ENCODE measurements at places on chromosomes 2 and 18.

- peak; percentile 20 for DNase-seq
These were observed 75.3 kb upstream of the STPG4 start for GRCh38 chr2:47230418-47230817.

DNA sequence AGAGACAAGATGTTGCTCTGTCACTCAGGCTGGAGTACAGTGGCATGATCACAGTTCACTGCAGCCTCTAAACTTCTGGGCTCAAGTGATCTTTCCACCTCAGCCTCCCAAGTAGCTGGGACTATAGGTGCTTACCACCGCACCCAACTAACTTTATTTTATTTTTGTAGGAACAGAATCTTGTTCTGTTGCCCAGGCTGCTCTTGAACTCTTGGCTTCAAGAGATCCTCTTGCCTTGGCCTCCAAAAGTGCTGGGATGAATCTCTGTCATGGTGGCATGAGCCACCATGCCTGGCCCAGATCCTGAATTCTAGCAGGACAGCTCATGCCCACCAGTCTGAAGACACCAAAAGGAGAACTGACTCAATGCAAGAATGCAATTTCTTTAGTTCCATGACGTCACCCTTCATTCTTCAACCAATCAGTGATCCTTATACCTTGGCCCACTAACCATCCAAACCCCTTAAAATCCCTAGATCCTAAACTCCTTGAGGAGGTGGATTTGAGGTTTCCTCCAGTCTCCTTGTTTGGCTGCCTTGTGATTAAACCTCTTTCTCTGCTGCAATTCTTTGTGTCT, 25.6 kb upstream of the CXXC1 start:
- no peak for DNase-seq

DNA sequence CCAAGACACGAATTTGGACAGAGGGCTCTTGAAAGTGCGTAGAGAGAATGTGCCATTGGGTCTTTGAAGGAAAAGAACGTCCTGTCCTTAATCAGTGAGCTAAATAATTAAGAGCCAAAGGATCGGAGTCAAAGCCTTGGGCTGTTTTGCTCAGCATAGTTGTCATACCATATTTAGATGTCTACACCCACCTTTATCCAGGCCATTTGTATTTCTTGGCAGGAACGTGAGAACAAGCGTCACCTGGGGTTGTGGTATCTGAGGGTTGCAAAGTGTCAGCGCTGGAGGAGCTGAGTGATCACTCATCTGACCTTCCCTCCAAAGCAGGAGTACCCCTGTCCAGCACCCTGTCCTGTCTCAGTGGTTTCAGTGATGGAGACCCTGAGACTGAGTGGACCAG, 4.5 kb downstream of the LPIN1 start:
- DNase-seq = no peak

DNA sequence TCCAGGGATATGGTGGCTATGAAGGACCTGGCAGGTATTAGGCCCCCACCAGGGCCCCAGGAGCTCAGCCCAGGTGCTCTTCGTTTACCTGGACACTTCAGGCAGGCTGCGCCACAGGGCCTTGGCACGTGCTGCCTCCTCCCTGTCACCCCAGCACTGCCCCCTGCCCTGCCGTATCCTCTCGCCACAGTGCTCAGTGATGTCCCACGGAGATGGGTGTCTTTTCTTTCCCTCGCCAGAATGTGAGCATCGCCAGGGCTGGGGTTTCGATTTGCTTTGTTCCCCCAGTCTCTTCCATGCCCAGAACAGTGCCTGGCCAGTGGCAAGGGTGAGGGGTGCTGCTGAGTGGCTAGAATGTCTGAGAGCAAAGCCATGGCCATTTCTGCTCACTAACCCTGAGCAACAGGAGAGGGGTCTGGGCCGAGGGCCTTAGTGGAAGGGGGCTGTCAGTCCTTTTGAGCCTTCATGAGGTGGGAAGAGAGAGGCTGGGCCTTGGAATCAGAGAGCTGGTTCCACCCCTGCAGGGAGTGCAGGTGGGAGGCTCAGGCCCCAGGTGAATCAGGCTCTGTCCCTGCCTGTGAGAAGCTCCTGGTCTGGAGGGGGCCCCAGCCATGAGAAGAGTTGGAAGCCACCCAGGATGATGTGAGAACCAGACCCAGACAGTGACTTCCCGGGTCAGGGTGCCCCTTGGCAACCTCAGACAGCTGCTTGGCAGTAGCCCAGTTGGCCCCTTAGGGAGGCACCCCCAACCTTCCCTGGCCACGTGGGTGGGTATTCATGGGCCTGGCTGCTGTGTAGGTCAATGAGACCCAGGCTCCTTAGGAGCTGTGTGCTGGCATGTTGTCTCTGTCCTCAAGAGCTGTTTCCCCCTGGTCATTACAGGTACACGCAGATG, 129.9 kb upstream of the HS6ST1 start:
- no peak for DNase-seq

- DNase-seq = peak; percentile 48
These were observed 72.4 kb downstream of the CERS6 start for GRCh38 chr2:168528469-168528868.

DNA sequence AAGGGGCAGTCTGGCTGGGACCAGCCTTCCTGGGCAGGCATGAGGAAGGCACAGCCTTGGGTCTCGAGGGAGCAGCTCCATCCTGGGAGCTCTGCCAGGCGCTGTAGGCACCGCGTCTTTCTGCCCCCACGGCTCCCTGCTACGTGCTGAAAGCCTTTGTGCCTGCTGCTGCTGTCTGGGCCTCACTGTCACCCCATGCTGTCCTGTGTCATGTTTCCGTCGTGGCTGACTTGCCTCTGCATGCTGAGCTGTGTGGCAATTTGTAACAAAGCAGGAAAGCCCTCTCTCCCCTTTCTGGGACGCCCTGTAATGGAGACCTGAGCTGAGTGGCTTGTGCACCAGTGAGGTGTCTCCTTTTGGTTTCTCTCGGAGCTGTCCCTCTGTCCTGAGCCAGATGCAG, 152.5 kb downstream of the TSN start:
- DNase-seq = peak; percentile 21

DNA sequence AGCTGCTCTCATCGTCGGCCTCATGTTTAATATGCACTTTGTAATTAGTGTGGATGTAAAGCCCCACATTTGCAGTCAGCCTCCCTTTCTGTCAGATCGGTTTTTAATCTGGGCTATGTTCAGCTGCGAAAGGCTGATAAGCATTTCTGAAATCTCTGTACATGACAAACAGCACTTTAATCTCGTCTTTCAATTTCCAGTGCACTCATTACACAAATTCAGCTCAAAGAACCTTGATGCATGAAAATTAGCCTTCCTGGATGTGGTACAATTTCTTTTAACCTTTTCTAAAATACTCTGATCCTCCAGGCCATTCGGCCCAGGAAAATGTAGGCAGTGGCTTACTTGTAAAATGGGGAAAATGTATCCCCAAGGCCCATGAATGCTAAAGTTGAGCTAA, 265.1 kb downstream of the RND3 start:
- no peak for DNase-seq

DNA sequence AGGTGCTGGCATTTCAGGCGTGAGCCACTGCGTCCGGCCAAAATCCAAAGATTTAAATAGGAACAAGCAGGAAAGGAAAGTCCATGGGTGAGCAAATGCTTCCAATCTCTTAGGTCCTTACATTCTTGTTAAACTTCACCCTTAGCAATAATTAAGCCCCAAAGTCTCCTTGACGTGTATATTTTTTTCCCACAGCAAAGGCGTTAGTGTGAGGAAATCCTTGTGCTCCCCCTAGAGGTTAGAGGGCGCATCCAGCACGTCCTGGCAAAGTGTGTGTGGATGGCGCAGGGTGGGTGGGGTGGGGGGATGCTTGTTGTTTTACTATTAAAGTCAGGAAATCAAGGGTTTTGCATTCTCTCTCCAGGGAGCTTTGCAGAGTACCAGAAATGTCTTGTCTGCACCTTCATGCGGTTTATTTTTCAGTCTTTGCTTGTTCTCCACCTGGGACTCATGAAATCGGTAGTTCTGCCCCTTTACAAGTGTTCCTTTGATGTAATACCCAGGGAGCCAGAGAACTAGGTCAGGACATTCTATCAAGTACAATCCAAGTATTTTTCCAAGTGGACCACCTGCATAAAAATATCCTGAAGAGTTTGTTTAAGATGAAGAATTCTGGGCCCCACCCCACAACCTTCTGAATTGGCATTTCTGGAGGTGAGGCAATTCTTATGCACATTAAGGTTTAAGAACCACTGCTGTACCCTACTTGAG, 22.2 kb upstream of the ITSN2 start:
- DNase-seq = peak; percentile 72

- DNase-seq = peak; percentile 54
These were observed 1.8 kb downstream of the DPP4 start for GRCh38 chr2:162072181-162072702.

GRCh38 chr2:128198656-128199055, 107.7 kb downstream of the UGGT1 start:
- no peak for DNase-seq

DNA sequence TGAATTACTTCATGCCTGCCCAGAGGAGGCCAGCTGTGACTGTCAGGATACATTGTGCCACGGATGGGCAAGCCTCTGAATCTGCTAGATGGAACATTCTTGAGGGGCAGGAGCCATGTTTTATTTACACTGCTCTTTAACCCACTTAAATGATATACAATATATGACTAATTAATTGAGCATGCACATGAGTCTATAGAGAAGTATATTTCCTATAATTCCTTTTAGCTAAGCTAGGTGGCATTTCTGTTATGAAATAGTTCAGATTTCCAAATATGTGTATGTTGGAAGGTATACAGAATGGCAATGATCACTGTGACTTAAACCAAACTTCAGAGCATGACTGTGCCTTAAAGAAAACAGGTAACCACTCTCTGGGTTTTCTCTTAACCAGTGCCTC, 131.7 kb downstream of the RAB3GAP1 start:
- DNase-seq = peak; percentile 19

GRCh38 chr2:24657818-24658217, 135.4 kb downstream of the PTRHD1 start:
- no peak for DNase-seq

DNA sequence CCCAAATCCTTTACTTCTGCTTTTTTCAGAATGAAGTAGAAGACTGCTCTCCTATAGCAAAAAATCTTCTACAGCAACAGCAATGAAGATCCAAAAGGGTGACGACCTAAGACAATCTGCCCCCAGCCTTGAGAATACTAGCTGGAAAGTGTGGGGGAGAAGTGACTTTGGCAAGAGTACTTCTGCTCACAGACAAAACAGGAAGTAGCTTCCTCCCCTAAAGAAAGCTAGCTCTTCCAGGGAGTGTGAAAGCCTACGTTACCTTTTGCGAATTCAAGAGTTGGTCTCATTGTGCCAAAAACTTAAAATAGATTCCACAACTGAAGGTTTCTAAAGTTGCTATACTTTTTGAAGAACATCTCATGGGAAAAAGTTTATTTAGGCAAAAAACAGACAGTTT, 1069.2 kb upstream of the CHAC2 start:
- no peak for DNase-seq

DNA sequence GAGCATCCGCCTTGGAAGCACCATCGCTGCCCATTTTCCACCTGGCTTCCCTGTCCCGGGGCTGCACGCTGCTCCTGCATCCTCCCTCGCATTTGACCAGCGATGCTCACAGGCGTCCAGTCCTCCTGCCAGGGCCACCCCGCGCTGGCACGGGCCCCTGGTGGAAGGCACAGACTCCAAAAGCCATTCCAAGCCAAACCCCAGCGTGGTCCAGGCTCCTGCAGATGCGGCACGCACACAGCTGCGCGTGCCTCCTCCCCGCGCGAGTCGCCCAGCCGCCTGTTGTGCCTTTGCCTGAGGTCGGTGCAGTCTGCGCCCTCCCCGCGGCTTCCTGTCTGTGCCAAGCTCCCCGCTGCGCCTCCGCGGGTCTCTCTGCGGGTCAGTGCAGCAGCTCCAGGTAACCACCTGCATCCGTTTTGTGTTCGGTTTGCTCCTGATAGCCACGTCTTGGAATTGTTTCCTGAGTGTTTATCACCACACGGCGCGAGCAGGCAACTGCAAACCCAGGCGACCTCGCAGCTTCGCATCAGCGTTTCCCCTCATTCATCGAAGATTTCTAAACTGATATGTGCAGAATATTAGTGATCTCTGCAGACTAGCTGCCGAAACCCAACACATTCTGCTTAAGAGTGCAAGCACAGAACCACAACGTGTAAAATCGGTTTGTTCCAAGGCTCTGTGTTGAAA, 65.2 kb upstream of the SALL3 start:
- no peak for DNase-seq

DNA sequence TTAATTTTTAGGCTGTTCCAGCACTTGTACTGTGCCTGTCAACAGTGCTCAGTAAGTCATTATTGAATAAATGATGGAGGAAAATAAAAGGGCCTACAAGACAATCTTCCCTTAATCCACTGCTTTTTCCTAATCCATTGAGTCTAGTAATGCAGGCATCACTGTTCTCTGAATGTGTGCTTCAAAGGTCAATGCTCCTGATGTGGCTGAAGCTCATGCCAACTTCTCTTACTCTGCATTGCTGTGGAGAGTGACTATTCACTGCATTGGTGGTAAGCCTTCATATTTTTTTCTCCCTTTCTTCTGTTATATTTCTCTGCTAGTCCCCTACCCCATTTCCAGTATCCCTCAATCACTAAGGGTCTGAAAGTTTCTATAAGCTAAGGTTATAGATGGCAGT, 31.9 kb upstream of the MYO1B start:
- DNase-seq = no peak

- DNase-seq = no peak
These were observed 17.5 kb downstream of the ACAA2 start for GRCh38 chr18:49795612-49796552.

DNA sequence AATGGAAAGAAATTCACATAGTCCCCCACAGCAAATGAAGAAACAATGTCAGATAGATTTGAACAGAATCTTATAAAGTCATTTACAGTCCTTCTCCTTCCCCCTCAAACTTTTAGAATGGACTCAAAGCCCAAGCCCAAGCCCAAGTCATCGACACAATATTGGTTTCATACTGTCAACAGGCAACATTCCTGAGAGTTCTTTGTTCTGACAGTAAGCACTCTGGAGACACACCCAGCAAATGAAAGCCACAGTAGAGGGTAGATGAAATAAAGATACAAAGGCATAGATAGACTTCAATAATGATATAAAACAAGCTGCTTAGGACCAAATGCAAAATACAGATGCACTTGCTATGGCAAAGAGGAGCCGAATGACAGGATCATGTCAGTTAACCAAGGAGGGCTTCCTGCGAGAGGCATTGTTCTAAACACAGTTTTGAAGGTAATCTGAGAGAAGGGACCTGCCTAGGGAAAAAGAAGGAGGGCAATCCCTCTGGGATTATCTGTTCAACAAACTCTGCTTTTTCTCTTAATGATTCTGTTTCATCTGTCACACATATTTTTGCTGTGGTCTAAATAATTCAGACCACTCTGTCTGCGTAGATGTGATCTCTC, 97.1 kb upstream of the MAP4K3 start:
- no peak for DNase-seq

DNA sequence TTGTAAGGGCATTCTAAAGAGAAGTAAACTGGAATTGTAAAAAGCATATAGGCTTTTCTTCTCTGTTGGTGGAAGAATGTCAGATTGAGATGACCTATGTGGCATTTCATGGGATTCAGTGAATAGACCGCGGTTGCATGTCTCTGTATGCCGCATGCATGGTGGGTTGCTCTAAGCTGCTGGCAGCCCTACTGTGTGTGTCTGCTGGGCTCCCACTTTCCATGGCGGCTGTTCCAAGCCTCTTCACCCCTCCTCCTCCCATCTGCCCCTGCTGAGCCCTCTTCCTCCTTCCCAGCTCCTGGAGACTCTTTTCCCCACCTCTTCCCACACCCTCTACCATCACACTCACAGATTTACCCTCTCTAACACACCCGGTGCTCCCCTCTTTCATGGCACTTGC, 12.6 kb downstream of the ATP6V1C2 start:
- DNase-seq = no peak

- DNase-seq = no peak
These were observed 176.6 kb upstream of the KLHL29 start for GRCh38 chr2:23208339-23208738.

Data from fibroblast of skin of scalp (primary cell).